ENCODE measurements at places on chromosomes 3 and 15.

DNA sequence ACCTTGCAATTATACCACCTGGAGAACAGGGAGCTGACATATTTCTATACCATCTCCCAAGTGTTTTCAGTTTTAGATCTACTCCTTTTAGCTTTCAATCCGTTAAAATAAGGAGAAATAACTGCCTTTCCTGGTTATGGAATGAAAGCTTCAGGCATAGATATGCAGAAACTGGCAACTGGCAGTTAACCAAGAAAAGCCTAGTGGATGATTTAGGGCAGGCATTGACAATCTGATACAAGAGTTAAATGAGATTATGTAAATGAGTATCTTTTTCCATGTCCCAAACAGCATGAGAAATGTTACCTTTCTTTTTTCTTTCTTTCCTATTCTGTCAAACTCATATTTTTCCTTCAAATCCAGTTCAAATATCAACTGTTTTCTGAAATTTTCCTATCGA lies 689.1 kb upstream of the DPPA4 start:
- no peak for DNase-seq

DNA sequence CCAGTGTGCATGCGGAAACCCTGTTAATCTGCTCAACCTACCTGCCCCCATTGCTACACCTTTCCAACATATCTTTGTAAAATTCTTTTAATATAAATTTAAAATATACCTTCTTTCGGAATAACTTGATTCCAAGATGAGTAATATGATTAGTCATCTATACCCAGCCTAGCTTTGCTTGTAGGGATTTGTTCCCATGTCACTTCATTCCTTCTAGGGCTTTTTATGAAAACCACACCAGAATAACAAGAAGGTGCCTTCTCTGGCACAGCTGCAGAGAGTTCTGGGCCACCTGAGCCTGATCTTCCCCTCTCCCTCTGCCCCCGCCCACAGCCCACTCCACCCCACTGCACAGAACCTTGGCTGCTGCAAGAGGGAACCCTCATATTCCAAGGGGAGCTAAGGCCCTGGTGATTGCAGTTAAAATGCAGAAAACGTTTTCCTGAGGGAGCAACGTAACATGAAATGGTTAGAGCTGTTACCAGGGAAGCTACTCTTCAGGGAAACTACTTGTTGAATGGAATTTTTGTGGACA lies 38.6 kb upstream of the HACD2 start:
- DNase-seq = no peak

- DNase-seq = no peak
These were observed 25.5 kb downstream of the PLCL2 start for GRCh38 chr3:16910207-16910606.

- DNase-seq = no peak
These were observed 4.6 kb downstream of the DPP8 start for GRCh38 chr15:65512807-65513416.

GRCh38 chr3:145906301-145906700 lies 254.7 kb downstream of the PLOD2 start:
- no peak for DNase-seq

DNA sequence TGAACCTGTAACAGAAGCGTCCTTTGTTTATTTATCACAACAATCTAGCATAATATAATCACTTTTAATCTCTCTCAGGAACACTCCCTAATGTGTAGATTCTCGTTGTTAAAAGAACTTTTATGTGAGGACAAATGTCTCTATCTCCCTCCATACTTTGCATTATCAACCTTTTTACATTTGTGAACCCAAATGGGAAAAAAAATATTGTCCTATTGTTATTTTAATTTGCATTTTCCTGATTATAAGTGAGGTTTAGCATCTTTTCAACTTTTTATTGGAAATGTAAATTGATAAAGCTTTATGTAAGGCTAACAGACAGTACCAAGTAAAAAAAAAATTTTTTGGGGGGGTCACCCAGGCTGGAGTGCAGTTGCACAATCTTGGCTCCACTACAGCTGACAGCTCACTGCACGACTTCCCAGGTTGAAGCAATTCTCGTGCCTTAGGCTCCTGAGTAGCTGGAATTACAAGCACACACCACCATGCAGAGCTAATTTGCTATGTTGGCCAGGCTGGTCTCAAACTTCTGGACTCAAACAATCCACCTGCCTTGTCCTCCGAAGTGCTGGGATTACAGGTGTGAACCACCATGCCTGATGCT lies 33.0 kb upstream of the DENND4A start:
- peak; percentile 30 for DNase-seq

DNA sequence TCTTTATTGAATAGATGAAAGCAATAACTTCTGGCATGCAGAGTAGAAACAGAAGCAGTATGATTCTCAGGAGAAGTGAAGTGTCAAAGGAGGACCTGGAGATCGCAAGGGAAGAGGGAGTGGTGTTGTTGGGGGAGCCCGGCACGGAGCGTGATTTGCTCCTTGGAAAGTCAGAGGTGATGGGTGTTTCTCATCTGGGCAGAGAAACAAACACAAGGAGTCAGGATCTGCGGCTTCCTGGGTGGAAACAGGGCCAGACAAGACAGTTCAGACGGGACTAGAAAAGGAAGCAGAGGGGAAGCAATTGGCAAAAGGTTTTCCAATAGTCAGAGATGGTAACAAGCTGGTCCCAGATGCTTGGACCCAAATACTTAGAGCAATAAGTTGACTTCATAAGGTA lies 34.4 kb upstream of the CCDC80 start:
- DNase-seq = no peak

- DNase-seq = no peak
These were observed 857 bp downstream of the AEN start for GRCh38 chr15:88621789-88622604.

GRCh38 chr3:151584566-151584965 lies 123.7 kb upstream of the IGSF10 start:
- no peak for DNase-seq

- no peak for DNase-seq
These were observed 716 bp downstream of the SMC4 start for GRCh38 chr3:160400030-160400701.

GRCh38 chr3:65436580-65436979 lies 602.1 kb downstream of the MAGI1 start:
- DNase-seq = no peak
